Naive thymus-derived CD4-positive, alpha-beta T cell (primary cell): ENCODE measurements at places on chromosomes 2 and 18.

GRCh38 chr2:86048383-86048701 lies 57.3 kb downstream of the POLR1A start:
- no peak for DNase-seq

- DNase-seq, result no peak
Measured at GRCh38 chr2:71253476-71253875, 26.6 kb upstream of the PAIP2B start.

DNA sequence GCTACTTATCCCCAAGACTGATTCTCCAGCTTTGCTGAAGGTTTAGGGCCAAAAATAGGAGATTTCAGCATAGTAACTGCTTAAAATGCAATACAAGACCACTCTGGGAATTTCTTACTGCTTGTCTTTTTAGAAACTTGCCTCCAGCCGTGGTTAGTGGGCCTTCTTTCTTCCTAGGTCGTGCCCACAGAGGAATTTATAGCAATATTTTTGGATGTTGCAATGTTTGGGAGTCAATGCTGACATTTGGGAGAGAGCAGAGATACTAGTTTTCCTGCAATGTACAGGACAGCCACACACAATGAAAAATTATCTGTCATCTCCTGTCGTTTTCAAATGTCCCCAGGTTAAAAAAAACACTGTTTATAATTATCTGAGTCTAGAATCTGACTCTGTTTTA lies 25.6 kb upstream of the CERS6 start:
- DNase-seq, result no peak

DNA sequence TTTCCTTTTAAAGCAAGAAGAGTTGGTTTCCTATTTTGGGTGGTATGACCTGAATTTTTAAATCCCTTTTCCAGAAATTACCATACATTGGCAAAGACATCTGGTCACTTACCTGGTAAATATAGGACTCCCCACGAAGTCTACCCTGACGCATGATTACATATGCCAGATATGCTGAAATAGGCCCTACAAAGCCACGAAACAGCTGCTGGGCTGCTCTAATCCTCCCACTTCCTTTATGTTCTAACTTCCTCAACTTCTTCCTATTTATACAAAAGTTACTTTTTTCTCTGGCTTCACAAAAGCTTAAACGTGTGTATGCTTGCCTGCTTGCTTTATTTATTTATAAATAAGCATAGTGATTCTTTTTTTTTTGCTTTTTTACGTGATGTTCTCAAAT lies 186.0 kb upstream of the EPHA4 start:
- no peak for DNase-seq

- no peak for DNase-seq
Measured at GRCh38 chr2:125227843-125228392, 1202.8 kb downstream of the CNTNAP5 start.

DNA sequence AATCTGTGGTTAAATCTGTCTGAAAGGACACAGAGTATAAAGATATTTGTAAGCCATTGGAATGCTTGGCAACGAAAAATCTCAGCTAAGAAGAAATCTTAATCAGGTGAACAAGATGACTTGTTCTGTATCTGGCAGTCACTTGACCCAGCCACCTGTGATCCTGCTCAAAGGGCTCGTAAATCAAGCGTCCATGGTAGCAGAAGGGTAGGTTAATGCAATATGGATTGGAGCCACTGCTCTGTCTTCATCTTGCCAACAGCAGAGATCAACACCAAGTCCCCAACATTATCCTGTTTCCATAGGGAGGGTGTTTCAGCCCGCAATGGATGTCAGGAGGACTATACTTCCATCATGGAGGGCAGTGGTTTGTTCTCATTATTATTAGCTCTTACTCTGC lies 378.4 kb downstream of the CDH7 start:
- DNase-seq, result no peak

DNA sequence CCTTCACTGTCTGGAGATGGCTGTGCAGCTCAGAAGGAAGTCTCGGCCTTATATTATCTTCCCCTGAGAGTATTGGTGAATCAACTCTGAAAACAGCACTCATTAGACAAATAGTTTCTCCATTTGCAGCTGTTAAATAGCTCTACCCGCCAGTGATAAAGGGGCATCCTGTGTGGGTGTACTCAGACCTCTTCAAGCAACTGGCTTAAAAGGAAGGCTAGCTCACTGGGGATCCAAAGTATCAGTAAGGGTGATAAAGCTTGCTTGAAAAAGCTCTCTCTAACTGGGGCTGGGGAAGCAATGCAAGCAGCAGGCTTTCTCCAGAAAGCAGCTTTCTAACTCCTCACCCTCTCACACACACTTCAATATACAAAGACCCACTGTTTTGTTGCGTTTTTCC lies 64.9 kb upstream of the PSMD14 start:
- no peak for DNase-seq

DNA sequence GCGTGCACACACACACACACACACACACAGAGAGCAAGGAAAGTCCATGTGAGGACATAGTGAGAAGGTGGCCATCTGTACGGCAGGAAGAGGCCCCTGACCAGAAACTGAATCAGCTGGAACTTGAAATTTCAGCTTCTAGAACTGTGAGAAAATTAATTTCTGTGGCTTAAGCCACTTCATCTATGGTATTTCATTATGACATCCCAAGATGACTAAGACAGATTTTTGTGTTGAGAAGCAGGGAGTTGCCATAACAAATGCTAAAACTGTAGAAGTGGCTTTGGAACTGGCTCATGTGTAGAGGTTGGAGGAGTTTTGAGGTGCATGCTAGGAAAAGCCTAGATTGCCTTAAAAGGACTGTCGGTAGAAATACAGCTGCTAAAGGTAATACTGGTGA lies 63.4 kb upstream of the ZBTB7C start:
- DNase-seq, result no peak

DNA sequence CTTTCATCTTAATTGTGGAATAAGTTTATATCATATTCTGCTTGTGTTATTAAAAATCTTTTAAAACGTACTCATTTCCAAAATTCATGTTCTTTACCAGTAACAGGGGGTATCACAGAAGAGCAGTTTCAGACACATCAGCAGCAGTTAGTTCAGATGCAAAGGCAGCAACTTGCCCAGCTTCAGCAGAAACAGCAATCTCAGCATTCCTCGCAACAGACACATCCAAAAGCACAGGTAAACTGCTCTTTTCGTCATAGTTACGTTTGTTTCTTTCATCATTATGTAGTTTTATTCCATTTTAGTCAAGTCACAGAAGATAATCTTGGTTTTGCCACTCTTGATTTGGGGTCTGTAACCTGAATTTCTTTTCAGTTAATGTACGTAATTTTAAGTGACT lies 93.5 kb upstream of the KIF5C start:
- DNase-seq, result no peak

- DNase-seq, result no peak
Measured at GRCh38 chr2:204289066-204289465, 256.2 kb upstream of the PARD3B start.

DNA sequence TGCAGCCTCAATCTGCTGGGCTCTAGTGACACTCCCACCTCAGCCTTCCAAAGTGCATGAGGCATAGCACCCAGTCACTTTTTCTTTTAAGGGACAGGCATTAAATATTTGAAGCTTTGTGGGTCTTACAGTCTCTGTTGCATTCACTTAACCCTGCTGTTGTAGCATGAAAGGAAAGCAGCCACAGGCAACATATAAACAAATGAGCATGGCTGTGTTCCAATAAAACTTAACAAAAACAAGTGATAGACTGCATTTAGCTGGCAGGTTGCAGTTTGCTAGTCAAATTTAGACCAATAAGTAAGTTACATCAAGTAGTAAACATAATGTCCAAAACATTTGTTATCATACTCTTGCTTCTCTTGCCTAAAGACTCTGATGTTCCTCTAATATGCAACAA lies 297.3 kb upstream of the MMADHC start:
- no peak for DNase-seq

GRCh38 chr2:239820836-239821693 lies 204.1 kb downstream of the NDUFA10 start:
- DNase-seq, result no peak

DNA sequence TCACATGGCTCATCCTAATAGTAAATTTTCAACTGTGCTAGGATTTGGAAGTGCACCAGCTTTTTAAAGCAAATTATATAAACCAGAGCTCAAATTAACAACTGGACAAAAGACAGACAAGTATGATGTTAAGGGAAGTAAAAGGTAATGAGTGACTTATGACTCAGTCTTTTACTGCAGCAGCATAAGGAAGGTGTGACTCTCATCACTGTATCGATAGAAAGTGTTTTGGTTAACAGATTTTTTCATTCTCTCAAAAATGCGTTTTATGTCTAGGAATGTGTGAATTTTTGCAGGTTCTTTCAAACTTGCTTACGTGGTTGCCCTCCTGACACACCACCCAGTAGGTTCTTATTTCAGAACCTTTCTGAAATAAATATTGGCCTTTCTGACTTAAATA lies 244.2 kb upstream of the BOD1L2 start:
- DNase-seq, result no peak

DNA sequence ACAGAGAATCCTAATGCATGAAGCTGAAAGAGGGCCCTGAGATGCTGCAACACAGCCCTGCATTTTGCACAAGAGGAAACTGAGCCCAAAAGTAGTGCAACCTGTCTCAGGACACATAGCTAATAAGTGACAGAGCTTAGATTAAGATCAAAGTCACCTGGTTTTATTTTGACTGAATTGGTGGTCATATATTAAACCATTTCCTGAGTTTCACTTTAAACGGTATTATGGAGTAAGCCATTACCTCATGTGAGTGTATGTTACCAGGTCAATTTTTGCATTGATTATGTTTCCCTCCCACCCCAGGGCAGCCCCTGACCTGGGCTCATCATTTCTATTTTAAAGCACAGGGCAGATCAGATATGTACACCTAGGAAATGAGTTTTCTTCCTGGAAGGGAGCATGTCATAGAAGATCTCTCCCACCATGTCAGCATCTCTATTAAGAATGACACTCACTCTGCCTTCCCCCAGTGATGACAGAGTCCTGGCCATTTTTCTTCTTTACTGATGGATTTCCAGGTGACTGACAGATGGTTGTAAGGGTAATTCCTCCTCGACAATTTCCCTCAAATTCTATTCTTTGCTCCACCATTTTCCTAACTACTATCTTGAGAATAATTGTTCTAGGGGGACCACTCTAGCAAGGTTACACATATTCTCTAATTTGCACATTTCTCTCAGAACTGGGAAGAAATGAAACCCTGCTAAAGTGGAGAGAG lies 441.3 kb upstream of the SLC14A2 start:
- DNase-seq, result no peak

GRCh38 chr18:77098538-77099174 lies 33.9 kb downstream of the MBP start:
- no peak for DNase-seq

GRCh38 chr2:212249451-212249850 lies 289.2 kb downstream of the ERBB4 start:
- no peak for DNase-seq

DNA sequence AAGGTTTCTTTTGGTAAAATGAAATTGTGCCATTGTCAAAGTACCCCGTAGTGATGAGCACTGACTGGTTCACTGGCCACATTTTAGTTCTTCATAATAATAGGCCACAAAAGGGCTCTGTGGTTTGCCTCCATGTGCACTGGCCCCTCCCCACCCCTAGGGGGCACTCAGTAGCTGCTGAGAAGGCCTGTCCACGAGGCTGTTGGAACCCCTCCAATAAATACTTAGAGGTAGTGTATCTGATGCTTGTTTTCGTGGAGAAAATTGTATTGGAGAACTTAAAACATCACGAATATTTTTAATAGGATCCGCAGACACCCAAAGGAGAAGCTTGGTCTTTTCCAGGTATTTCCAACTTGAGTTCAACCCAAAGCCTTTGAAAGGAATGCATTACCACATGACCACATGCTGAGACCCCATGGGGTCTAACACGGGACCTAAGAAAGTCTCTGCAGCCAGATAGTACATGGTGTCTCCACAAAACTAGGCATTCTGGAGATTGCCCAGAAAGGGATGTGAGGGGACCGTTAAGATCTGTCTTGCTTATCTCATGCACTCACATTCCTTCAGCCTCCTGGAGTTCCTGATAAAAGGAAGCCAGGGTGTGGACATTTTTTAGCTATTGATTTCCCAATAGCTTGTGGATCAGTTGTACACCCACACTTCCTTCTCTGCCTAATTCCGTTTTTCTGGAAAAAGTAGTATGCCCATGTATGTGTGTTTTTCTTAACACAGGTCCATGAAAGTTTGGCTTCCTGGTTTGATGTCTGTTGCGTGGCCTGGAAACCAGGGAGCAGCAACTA lies 28.5 kb upstream of the NOSTRIN start:
- no peak for DNase-seq

DNA sequence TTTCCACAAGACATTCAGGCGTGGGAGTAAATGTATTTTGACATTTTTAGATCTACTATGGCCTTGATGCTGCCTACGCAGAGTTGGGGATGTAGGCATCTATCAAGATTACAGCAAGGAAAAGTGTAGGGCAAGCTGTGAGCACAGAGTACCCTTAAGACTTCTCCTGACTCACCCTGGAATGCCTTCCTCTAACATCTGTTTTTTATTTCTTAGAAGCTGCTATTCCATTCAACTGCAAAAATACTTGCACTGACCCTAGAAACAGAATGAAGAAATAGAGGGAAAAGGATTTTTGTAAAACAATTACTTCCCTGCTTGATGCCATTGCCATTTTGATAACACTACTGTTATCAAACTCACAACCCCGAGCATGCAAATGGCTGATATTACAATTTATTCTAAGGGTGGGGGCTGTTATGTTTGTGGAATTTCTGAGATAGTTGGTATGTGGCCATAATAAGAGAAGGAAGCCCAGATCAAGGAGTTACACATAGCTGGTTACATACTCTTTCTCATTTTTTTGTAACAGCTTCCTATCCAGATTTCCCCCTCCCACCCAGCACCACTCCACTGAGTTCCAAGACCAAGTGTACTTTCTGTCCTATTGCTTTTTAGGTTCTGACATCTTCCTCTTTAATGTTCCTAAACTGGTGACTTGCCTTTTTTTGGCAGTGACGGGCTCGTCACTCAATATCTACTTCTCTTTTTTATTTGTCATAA lies 6.0 kb upstream of the ROCK1 start:
- DNase-seq, result no peak
